ENCODE measurements at places on chromosomes 5 and 9. TPM values are rescaled to one million over a fixed set of nuclear protein-coding genes. Genes with fewer than 3 reads are reported as not detected.
A peak's percentile ranks its signal among the peaks of the same experiment; 100 is the strongest.

GPR151 gene
- 1.2 TPM for total RNA-seq

NRARP gene
- total RNA-seq, result 1.9 TPM

CHSY3 gene
- total RNA-seq, result 105 TPM

DPYSL3 gene
- total RNA-seq, result 229 TPM

PCDHB3 gene
- 0.72 TPM for total RNA-seq

ASTN2 gene
- 7.0 TPM for total RNA-seq

DNA sequence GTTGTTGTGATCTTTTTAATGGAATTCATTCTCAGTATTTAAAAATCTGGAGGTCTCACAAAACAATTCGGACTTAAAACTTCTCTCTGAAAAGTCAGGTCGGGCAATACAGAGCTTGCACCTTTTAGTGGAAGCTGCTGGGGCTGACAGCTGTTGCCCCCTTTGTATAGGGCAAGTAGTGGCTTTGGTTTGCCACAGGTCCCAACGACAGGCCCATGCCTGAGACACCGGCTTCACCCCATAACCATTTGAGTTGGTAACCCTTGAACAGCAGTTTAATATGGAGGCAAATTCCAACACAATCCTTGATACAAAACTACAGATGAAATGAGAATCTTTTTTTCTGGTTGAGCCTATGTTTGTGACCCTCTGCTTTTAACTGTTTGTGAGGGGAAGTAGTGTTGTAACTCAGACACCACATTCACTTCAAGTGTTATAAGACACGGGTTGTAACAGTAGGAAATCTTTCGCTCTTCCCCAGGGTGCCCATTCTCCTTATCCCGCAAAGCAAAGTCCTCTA lies 752 bp upstream of the GLRX start:
- no peak for DNase-seq

DNA sequence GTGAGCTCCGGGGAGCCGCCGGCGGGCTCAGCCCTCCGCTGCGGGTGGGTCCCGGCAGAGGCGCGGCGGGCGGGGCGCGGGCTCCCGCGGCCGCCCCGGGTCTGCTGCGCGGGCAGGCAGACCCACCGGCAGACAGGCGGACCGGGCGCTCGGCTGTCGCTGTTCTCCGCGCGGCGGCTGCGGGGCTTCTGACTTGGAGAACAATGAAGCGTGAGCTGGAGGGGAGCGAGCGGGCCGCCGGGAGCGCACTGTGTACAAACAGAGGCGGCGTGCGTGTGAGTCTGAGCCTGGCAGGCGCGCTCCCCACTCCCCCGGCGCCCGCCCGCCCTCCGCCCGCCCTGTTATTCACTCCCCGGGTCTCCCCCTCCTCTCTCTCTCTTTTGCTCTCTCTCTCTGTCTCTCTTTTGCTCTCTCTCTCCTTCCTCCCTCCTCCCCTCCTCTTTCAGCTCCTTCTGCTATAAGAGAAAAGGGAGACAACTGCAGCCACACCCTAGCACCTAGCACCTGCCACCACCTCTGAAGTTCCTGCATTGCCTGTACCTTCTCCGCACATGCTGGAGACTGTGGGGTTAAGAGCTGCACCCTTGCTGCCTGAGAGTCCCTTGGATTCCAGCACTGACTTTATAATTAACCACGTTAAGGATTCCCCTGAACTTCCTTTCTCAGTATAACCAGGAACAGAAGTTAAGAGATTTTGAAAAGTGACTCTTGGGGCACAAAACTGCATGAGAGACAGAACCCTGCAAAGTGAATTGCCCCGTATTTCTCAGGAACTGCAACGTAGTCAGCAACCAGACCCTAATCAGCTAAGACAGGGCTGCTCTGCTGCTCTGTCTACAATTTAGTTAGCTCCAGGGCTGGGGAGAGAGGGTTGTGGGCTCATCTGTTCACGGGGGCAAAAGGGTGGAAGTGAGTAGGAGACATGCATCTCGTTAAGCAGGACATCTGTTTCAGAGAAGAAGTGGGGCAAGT lies at the start of gene EDIL3:
Gene EDIL3, minus strand, starts transcription at position 277 of the 972 bp plus-strand sequence. CDS start 506 bp downstream, outside the sequence.
- DNase-seq, result peak; percentile 74

- DNase-seq, result peak; percentile 81
Observed at GRCh38 chr5:33649549-33650482, 209.1 kb downstream of the TARS1 start.

DNA sequence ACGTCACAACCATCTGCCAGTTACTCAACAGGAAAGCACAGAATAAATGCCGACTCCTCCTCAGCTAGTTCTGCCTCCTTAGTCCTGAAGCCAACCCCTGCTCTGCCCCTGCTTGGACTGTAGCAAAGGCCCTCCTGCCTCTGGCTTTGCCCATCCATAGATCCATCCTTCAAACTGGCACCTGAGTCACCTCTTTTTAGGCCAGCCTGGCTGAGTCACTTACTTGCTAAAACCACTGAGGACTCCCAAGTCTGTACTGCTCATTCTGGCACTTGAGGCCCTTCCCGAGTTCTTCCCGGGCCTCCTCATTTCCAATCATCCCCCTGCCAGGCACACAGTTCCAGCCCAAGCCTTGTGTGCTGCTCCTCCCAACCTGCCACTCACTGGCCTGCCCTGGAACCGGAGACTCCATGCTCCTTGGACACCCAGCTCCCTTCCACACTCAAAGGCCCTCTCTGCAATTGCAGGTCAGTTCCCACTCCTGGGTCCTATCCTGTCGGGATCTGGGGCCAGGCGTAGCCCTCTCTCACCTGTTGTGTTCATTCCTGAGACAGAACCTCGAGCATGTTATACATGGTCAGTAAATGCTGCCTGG lies 220.1 kb downstream of the DAB2IP start:
- no peak for DNase-seq

GRCh38 chr5:33504570-33504969 lies 63.8 kb downstream of the TARS1 start:
- no peak for DNase-seq

DNA sequence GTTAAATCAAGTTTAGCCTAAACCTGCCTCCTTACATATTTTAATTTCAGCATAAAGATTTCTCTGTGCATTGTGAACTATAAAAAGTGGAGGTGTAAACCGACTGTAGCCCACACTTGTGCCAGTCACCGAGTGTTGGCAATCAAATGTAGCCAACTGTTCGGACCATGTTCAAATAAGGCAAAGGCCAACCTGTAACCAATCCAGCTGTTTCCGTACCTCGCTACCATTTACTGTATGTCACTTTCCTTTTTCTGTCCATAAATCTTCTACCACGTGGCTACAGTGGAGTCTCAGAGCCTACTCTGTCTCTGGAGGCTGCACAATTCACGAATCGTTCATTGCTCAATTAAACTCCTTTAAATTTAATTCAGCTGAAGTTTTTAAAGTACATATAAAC lies 156.0 kb downstream of the SLC25A46 start:
- no peak for DNase-seq

DNA sequence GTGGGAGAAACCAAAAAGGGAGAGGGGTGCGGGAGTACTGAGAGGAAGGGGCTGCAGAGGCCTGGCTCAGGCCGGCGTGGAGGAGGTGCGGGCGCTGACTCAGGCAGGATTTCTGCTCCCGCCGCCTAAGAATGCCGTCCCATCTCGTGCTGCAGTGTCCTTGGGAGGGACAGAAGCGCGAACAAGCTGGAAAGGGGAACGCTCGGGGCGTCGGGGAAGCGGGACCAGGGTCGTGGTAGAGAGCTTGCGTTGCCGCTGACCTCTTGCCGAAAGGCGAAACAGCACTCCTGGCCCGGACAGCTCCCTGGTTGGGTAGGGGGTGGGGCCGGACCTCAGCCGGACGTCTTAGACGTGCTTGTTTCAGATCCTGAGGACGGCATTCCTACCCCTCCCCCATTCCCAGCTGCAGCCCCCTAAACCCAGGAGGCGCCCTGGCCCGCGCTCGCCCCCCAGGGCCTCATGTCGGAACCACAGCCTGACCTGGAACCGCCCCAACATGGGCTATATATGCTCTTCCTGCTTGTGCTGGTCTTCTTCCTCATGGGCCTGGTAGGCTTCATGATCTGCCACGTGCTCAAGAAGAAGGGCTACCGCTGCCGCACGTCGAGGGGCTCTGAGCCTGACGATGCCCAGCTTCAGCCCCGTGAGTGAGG lies 1.1 kb downstream of the RELL2 start:
- DNase-seq, result peak; percentile 50

DNA sequence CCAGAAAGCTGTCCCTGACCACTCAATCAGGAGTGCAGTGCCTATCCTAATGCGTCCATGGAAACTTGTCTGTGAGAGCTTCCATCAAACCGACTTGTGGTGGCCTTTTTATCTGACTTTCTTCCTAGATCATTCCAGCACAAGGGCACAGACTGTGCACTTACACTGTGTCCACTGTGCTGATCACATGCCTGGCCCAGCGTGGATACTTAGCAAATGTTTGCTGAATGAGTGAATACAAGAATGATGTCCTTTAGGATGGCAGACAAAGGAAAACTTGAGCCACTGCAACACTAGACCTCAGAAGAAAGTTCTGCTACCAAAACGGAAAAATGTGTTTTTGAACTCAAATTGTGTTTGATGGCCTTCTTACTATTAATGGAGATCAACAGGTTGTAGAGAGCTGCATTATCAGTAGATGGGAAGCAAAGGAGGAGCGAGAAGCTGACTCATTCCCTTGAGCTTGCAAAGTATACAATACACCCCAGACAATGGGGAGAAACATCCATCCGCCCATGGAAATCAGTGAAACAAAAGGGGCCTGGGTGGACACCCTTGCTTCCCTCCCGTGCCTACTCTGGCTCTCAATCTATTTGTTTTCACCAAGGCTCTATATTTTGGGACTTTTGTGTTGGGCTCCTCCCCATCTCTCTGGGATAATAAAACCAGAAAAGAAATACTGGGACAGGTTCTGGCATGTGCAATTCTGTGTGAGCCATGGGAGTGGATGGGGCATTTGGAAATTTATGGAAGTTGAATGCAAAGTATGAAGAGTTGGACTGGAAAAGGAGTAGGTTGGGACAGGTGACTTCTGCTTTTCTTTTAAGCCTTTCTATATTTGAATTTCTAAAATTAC lies 76.2 kb upstream of the ZFAND5 start:
- no peak for DNase-seq

DNA sequence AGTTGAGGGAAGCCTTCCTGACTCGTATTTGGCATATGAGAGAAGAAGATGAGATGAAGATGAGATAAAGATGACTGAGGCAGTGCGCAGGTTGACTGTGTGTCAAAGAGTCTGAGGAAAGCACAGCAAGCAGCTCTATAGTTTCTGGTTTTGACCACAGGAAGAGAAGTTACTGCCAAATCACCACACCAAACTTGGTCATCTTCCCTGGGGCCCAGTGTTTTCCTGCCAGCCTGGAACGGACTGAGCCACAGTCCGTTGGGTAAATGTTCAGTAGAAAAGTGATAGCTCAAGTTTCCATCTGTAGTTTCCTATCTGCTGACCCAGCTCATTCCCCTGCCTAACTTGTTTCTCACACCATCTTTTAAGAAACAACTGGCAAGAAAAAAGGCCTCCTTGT lies 80.7 kb upstream of the ADAMTS19 start:
- DNase-seq, result no peak

DNA sequence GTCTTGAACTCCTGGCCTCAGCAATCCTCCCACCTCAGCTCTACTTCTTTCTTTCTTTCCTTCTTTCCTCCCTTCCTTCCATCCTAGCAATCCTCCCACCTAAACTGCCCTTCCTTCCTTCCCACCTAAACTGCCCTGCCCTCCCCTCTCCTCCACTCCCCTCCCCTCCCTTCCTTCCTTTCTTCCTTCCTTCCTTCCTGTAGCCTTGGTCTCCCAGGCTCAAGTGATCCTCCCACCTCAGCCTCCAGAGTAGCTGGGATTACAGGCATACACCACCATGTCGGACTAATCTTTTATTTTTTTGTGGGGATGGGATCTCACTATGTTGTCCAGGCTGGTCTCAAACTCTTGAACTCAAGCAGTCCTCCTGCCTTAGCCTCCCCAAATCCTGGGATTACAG lies 65.8 kb downstream of the NFIB start:
- DNase-seq, result no peak

- DNase-seq, result peak; percentile 32
Observed at GRCh38 chr5:143207563-143208364, 195.7 kb downstream of the NR3C1 start.

- no peak for DNase-seq
Observed at GRCh38 chr9:109894921-109895758, 115.1 kb downstream of the PALM2AKAP2 start.

DNA sequence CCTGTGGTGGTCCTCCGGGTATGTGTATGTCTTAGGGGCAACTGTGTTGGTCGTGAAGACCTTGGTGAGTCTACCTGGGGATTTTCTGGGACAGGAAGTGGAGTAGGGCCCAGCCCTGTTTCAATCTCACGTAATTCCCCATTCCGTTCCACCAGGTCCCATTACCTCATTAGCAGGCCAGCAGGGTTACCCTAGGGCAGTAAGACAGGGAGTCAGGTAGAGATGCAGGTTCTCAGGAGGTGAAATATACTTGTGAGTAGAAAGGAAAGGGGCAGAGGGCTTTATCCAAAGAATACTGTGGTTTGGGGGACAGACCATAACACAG lies 56.5 kb downstream of the MACROH2A1 start:
- DNase-seq, result no peak

DNA sequence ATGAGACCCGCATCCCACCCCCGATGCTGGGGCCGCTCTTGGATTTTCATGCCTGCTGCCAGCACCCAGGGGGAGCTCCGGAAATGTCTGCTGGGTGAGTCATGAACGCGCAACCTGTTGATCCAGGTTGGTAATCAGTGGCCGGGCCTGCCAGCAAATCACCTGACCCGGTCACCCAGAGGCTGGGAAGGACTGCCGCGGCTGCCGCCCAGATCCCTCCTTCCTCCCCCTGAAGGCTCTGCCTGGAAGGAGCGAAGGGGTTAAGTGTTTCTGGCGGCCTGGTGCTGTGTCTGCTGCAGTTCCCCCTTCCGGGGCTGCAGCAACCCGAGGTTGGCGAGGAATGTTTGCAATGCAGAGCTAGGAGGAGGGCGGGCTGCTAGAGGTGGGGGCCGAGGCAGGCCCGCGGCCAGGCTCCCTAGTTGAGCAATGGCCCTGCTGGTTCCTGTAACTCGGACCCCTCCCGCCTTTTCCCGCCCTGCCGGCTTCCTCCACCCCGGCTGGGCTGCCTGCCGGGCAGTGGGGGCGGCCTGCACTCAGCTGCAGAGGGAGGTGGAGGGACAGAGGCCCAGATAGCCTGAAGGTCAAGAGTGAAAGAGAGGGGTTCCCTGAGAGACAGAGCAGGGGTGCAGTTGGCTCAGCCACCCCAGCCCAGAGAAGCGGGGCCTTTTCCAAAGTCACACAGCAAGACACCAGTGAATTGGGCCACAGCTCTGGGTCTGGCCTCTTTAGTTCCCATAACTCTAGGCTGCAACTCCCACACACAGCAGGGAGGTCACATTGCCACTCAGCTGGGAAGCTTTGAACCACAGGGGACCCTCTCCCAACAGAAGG lies 156.3 kb upstream of the IER5L start:
- peak; percentile 98 for DNase-seq
